ENCODE measurements at places on chromosomes 12 and 14. TPM values are rescaled to one million over a fixed set of nuclear protein-coding genes. Genes with fewer than 3 reads are reported as not detected.
A peak's percentile ranks its signal among the peaks of the same experiment; 100 is the strongest.

GRCh38 chr12:76282744-76283143 is 65.5 kb downstream of the BBS10 start:
- H3K4me3 ChIP-seq = no peak overlapping the region
- H3K27me3 ChIP-seq = no peaks in the 10 kb centered on the region
- DNase-seq = no peak

DNA sequence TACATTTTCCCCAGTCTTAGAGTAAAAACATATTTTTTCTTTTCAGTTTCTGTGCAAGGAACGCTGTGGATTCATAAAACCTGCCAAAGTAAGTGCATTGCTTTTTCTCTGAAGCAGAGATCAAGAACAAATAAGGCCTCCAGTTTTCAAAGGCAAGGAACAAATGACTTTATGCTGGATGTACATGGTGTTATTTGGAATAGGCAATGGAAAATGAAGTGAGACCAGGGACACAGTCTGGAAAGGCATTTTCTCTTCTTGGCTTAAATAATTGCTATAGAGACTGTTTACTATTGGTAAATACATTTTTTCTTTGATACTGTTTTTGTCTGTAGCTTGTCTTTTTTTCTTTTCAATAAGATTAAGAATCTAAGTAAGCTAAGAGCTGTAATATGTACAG is 725.9 kb upstream of the MDGA2 start:
- H3K4me3 ChIP-seq = no peak overlapping the region
- H3K27ac ChIP-seq = no peak overlapping the region
- no peaks in the 10 kb centered on the region for H3K36me3 ChIP-seq
- H3K4me1 ChIP-seq = no peaks in the 10 kb centered on the region
- H3K27me3 ChIP-seq = no peaks in the 10 kb centered on the region

- no peaks in the 10 kb centered on the region for H3K27me3 ChIP-seq
- peak; percentile 51 for DNase-seq
- H3K27ac ChIP-seq = no peak overlapping the region
- no peaks in the 10 kb centered on the region for H3K4me1 ChIP-seq
- peaks cover 17% of the 10 kb centered on the region for H3K36me3 ChIP-seq
These were observed 36.1 kb downstream of the BAZ2A start for GRCh38 chr12:56593909-56594621.

GRCh38 chr12:19994968-19995367 is 373.4 kb upstream of the PDE3A start:
- no peak overlapping the region for H3K4me3 ChIP-seq
- H3K27ac ChIP-seq = no peak overlapping the region
- H3K36me3 ChIP-seq = no peaks in the 10 kb centered on the region
- no peak for DNase-seq
- no peaks in the 10 kb centered on the region for H3K27me3 ChIP-seq

- H3K36me3 ChIP-seq = no peaks in the 10 kb centered on the region
- no peaks in the 10 kb centered on the region for H3K27me3 ChIP-seq
- peaks cover 26% of the 10 kb centered on the region for H3K4me1 ChIP-seq
- no peak overlapping the region for H3K27ac ChIP-seq
- no peak overlapping the region for H3K4me3 ChIP-seq
These were observed 57.0 kb upstream of the FBRSL1 start for GRCh38 chr12:132432721-132433577.

DNA sequence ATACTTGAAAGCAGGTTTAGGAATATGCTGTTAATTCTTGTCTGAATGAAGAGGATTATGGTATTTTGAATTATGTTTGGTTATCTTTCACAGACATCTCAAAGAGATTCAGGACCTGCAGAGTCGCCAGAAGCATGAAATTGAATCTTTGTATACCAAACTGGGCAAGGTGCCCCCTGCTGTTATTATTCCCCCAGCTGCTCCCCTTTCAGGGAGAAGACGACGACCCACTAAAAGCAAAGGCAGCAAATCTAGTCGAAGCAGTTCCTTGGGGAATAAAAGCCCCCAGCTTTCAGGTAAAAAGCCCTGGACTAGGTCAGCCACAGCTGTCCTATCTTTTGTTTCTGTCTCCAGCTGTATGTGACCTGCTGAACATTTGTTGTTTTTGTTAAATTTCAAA is 52.1 kb downstream of the RAD52 start:
- DNase-seq = no peak
- H3K27ac ChIP-seq = no peak overlapping the region
- no peak overlapping the region for H3K4me3 ChIP-seq
- no peaks in the 10 kb centered on the region for H3K4me1 ChIP-seq
- H3K27me3 ChIP-seq = no peaks in the 10 kb centered on the region

DNA sequence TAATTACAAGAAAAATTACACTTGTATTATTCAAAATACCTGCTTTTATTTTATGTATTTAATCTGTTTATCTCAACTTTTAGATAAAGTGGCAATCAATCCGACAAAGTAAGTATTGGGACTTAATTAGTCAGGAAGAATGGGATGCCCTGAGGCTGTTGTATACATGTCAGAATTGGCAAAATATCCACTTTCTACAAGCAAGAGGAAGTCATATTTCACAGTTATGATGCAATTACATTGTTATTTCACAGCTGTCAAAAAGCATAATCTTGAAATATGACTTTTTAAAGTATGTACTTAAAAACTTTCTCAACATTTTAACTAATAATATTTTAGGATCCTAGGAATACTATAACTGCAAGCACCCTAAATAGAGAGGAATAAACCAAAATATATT is 357.1 kb upstream of the MGAT4C start:
- no peaks in the 10 kb centered on the region for H3K27me3 ChIP-seq
- no peak overlapping the region for H3K4me3 ChIP-seq
- DNase-seq = no peak
- H3K36me3 ChIP-seq = no peaks in the 10 kb centered on the region
- H3K4me1 ChIP-seq = no peaks in the 10 kb centered on the region
- no peak overlapping the region for H3K27ac ChIP-seq

DNA sequence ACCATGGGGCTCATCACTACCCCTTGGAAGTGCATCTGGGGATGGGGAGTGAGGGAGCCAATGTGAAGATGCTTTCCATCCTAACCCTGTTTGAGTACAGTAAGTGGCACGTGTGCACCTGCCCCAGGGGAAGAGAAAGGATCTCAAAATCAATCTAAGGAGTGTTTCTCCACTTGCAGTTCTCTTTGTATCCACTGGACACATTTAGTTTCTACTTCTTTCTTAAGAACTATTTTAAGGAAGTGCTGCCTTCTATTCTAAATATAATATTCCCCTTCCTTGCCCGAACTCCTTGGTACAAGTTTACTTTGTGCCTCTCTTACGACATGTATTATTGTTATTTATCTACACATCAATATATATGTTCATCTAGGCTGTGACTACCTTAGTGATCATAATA is 73.8 kb downstream of the TTC6 start:
- H3K36me3 ChIP-seq = no peaks in the 10 kb centered on the region
- no peak overlapping the region for H3K4me3 ChIP-seq
- no peaks in the 10 kb centered on the region for H3K27me3 ChIP-seq

GRCh38 chr12:131057211-131057721 is 103.6 kb downstream of the ADGRD1 start:
- H3K27ac ChIP-seq = no peak overlapping the region
- 0 out of 2 replicates have a peak, but pooled peaks cover 4% of the 10 kb centered on the region for H3K4me1 ChIP-seq
- no peak overlapping the region for H3K4me3 ChIP-seq
- H3K27me3 ChIP-seq = peaks cover 30% of the 10 kb centered on the region
- H3K36me3 ChIP-seq = no peaks in the 10 kb centered on the region

- no peaks in the 10 kb centered on the region for H3K27me3 ChIP-seq
- no peak overlapping the region for H3K27ac ChIP-seq
- peaks cover 11% of the 10 kb centered on the region for H3K4me1 ChIP-seq
- no peaks in the 10 kb centered on the region for H3K36me3 ChIP-seq
- no peak for DNase-seq
- no peak overlapping the region for H3K4me3 ChIP-seq
These were observed 68.6 kb downstream of the SLC25A47 start for GRCh38 chr14:100391724-100392123.

DNA sequence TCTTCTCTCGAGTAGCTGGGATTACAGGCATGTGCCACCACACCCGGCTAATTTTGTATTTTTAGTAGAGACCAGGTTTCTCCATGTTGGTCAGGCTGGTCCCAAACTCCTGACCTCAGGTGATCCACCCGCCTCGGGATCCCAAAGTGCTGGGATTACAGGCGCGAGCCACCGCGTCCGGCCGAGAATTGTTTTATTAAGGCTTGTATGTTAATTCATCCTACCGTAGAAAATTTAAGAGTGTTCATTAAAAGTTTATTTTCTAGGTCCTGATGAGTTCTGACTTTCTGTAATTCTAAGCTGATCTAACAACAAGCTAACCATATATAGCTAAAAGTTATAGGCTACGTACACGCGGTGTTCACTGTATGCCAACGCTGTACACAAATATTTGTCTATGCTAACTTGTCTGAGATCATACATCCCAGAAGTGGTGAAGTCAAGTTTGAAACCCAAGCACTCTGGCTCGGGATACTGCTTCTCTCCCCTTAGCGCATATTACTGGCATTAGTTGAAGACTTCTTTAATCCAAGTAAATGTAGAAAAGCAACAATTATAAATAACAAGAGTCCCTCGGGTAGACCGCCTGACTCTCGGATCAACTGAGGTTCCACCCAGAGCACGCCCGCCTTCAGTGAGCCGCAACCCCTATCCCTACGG is 570 bp upstream of the MRPS35 start:
- H3K4me3 ChIP-seq = peak overlapping the region; percentile 100
- H3K36me3 ChIP-seq = no peaks in the 10 kb centered on the region
- H3K4me1 ChIP-seq = peaks cover 5% of the 10 kb centered on the region
- DNase-seq = no peak
- H3K27ac ChIP-seq = peak overlapping the region; percentile 93

DNA sequence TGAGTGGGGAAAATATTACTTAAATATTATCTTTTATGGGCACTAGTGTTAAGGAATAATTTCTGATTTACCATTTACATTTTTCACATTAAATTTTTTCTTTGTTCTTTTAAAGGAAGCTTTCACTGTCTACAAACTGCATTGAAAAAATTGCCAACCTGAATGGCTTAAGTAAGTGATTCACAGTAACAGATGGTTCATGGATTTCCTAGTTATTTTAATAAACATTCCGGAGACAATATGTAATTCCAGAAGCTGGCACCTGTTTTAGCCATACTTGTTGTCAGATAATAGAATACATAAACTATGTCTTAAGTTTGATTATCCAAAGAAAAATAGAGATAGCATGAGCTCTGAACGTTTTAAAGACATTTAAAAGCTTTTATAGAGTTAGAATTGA is 17.1 kb downstream of the DNAL1 start:
- no peak for DNase-seq
- H3K4me3 ChIP-seq = no peak overlapping the region
- peaks cover 5% of the 10 kb centered on the region for H3K4me1 ChIP-seq
- peak overlapping the region; percentile 1 for H3K27ac ChIP-seq
- H3K27me3 ChIP-seq = no peaks in the 10 kb centered on the region

DNA sequence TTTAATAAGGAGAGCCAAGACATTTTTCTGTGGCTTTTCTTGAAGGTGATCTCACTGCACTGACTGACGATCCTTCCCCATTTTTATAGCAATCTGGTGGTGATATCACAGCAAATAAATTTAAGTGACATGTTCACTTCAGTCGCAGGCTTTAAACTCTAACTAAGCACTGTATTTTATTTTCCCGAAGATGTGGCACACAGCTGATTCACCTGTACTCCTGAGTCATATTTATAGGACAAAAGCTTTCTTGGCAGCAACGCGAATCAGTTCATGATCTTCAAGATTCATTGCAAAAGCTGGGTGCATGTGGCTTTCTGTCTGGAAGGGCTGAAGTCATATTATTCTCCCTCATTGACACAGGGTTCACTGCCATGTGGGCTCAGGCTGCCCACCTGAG is 79.8 kb upstream of the TUNAR start:
- no peak overlapping the region for H3K4me3 ChIP-seq
- H3K4me1 ChIP-seq = no peaks in the 10 kb centered on the region
- peaks cover 29% of the 10 kb centered on the region for H3K27me3 ChIP-seq
- H3K27ac ChIP-seq = no peak overlapping the region

- H3K4me1 ChIP-seq = no peaks in the 10 kb centered on the region
- no peak overlapping the region for H3K4me3 ChIP-seq
- H3K27ac ChIP-seq = no peak overlapping the region
- no peak for DNase-seq
These were observed 111.2 kb downstream of the MYRFL start for GRCh38 chr12:69936214-69936731.

DNA sequence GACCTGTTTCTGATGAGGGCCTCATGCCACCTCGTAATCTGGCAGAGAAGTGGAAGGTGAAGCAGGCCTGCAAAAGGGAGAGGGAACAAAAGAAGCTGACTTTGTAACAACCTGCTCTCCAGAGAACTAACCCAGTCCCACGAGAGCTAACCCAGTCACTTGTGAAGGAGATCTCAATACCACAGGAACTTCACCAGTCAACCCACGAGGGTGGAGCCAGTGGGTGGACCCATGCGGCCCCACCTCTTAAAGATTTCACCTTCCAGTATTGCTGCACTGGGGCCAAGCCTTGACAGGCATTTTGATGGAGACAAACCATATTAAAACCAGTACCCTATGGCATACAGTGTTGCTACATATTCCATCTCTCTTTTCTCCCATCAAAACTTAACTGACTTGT is 55.1 kb downstream of the SERPINA10 start:
- H3K27me3 ChIP-seq = no peaks in the 10 kb centered on the region
- no peaks in the 10 kb centered on the region for H3K36me3 ChIP-seq
- H3K4me1 ChIP-seq = no peaks in the 10 kb centered on the region
- H3K27ac ChIP-seq = no peak overlapping the region
- H3K4me3 ChIP-seq = no peak overlapping the region
- DNase-seq = no peak

Gene RFLNA
- total RNA-seq = not detected

Gene SLCO1C1
- total RNA-seq = not detected

Gene RNASE7
- total RNA-seq = not detected

Gene DLGAP5
- 72.8 TPM for total RNA-seq

Gene KRT6C
- total RNA-seq = not detected

Gene SLC17A8
- not detected for total RNA-seq

Gene FGF6
- not detected for total RNA-seq

Gene ZC2HC1C
- total RNA-seq = 0.98 TPM

Gene NELL2
- total RNA-seq = 1.1 TPM
